Stimulated activated effector memory CD8-positive, alpha-beta T cell treated with anti-CD3 and anti-CD28 coated beads, Interleukin-12 subunit alpha, Interleukin-12 subunit beta, amount 100 ng/mL, for 72 hours (primary cell): ENCODE measurements at places on chromosomes 1 and 21.

GRCh38 chr21:45988366-45989347 lies 7.1 kb downstream of the COL6A1 start:
- no peak for DNase-seq

DNA sequence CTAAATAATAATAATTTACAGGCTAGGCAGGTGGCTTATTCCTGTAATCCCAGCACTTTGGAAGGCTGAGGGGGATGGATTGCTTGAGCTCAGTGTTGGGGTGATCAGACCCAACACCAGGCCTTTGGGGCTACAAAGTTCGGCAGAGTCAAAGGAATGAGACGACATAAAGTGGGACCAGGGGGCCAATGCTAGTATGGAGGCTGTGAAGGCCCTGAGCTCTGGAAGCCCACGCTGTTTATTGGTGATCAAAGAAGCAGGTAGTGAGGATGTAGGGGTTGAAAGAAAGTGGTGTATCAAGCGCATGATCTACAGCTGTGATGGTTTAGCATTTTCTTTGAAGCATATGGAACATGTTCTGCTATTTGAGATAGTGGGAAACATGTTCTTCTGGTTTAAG lies 5.6 kb downstream of the BTBD8 start:
- no peak for DNase-seq

DNA sequence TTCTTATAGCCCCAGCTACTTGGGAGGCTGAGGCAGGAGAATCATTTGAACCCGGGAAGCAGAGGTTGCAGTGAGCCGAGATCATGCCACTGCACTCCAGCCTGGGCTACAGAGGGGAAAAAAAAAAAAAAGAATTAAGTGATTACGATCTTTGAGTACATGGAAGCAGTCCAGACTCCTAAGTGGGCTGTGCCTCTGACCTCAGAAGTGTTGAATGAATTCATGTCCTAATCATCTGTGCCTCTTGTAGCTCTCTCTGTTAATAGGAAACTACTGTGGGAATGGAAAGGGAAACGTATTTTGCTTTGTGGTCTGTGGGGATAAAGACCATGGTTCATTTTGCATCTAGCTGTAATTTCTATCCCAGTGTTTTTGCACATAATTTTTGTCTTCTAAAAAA lies 8.4 kb upstream of the IVNS1ABP start:
- DNase-seq, result no peak

GRCh38 chr1:196887515-196888239 lies at the start of gene CFHR4:
TSS of gene CFHR4 (plus strand) at chr1:196888052. CDS start at chr1:196888151, 99 bp downstream.
- no peak for DNase-seq

- no peak for DNase-seq
Measured at GRCh38 chr1:46404482-46405196, 10.5 kb downstream of the FAAH start.

DNA sequence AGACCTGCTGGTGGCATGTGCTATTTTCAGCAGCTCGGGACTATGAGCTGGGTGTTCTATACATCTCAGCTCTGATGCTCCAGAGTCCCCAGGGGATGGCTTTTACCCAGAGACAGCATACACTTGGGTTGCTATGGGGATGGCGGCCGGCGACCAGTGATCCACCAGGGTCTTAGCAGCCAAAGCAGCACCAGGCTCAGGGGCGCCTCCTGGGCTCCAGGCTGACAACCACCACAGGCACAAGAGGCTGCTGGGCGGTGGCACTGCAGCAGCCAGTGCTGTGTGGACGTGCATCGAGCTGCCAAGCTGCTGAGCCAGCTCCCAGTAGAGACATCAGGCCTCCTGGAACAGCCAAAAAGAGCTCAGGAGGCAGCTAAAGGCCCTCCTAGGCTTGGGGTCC lies 37.6 kb upstream of the CLSTN1 start:
- no peak for DNase-seq

DNA sequence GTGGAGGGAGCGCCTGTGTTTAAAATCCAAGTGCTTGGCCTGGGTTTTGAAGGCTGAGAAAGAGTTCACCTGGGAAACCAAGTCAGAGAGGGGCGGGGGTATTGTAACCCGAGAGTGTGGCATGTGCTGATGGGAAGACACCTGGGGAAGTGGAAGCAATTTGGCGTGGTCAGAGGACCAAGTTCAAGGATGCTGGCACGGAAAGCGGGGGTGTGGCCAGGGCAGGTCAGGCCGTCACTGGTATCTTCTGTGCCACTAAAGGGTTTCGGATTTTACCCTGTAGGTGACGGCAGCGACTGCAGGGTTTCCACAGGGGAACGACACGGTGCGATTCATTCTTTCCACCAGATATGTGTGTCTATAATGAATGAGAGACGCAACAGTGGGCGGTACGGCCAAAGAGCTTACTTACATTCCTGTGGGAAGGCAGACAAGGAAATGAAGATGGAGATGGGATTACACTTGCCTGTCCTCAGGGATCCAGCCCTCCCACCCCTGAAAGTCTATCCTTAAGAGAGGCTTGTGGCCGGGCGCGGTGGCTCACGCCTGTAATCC lies 31.3 kb downstream of the CA6 start:
- DNase-seq, result no peak
